ENCODE measurements at places on chromosomes 11 and 22.

GRCh38 chr22:39967996-39968972 is 8.1 kb downstream of the TMA7B start:
- no peak for DNase-seq

- no peak for DNase-seq
Measured at GRCh38 chr11:947744-948143, 22.1 kb downstream of the AP2A2 start.

GRCh38 chr11:77547863-77548551 is 41.7 kb upstream of the AQP11 start:
- DNase-seq, result no peak

DNA sequence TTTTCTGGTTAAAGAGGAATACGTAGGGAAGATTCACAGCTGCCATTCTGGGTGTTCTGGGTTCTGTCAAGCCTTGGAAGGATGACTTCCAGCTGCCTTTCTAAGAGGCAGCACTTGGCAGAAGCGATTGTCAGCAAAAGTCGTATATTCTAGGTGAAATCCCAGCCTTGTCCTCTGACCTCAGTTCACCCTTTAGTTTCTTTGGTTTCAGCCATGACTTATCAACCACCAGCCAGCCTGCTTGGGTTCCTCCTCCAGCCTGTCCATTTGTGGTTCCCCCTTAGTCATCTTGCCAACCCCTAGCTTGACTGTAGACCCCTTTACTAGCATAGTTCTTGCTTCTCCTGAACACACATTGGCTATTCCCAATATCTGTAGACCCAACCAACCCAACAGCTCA is 102.3 kb upstream of the CD44 start:
- no peak for DNase-seq

DNA sequence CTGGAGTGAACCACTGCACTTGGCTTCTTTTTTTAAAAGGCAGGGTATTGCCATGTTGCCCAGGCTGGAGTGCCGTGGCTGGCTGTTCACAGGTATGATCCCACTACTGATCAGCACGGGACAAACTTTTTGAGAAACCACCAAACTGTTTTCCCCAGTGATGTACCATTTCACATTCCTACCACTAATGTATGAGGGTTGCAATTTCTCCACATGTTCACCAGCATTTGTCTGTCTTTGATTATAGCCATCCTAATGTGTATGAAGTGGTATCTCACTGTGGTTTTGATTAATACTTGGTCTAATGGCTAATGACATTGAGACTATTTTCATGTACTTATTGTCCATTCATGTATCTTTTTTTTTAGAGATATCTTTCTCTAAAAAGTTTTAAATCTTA is 41.5 kb upstream of the EP300 start:
- no peak for DNase-seq

DNA sequence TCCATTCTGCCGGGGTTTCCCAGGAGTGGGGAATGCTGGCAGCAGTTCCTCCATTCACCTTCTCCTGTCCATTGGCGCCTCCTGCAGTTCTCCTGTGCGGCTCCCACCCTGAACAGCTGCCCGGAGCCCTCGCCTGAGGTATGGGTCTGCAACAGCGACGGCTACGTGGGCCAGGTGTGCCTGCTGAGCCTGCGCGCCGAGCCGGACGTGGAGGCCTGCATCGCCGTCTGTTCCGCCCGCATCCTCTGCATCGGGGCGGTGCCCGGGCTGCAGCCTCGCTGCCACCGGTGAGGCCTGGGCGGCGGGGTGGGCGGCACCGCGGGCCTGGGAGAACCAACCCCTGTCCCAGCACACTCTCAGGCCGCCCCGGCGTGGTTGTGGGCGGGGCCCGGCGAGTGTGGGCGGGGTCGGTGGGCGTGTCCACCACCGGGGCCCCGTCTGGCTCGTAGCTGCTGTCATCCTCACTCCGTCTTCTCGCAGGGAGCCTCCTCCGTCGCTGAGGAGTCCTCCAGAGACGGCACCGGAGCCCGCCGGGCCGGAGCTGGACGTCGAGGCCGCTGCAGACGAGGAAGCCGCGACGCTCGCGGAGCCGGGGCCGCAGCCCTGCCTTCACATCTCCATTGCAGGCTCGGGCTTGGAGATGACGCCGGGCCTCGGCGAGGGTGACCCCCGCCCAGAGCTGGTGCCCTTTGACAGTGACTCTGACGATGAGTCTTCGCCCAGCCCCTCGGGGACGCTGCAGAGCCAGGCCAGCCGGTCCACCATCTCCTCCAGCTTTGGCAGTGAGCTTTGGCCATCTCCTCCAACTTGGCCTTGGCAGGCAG is 14.0 kb upstream of the RELT start:
- no peak for DNase-seq

DNA sequence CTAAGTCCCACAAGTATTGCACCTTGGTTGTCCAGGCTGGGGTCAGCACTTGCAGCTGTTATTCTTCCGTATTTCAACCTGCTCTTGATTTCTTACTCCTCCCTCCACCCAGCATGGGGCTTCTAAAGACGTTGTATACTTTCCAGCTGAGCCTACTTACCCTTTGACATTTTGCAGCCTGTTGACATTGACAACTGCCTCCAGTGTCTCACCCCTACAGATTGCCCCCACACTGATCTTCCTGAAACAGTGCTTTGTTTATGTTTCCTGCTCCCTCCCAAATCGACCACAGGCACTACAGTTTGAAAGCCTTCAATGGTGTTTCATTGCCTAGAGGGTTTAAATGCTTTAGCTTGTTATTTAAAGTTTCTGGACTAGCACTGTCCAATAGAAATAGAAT is 56.6 kb downstream of the FAM83F start:
- DNase-seq, result no peak

DNA sequence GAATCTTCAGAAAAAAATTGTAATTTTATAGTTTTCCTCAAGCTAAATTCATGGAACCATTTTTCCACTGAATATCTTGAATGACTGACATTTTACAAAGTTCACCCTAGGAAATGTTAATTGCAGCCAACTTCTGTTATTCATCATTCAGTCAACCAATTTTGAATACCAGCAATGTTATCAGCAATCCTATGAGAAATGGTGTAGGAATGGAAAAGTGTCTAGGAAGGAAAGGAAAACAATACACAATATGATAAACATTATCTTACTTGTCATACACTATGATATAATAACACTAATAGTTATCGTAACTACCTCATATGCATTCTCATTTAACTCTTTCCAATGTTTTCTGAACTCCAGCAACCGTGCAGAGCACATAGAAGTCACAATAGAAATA is 790.5 kb upstream of the LRRC4C start:
- DNase-seq, result no peak

DNA sequence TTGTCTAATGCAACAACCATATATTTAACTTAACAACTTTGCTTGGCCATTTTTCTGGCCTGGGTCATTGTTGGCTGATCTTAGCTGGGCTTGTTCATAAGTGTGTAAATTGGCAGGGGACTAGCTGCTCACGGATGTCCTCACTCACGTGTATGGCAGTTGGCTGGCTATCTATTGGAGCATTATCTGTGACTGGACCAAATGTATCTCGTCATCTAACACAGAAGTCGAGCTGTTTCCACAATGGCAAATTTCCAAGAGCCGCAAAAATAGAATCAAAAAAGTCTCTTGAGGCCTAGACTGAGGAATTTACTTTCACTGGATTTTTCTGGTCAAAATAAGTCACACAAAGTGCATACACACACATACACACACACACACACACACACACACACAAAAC is 893.3 kb downstream of the FAM181B start:
- DNase-seq, result no peak

- DNase-seq, result no peak
Measured at GRCh38 chr11:122804161-122804560, 34.1 kb upstream of the CRTAM start.

GRCh38 chr22:36055376-36056295 is 27.0 kb upstream of the RBFOX2 start:
- DNase-seq, result no peak

- DNase-seq, result no peak
Measured at GRCh38 chr22:48761546-48761945, 1066.1 kb downstream of the BRD1 start.

GRCh38 chr11:17395554-17395961 is 7.1 kb upstream of the KCNJ11 start:
- DNase-seq, result no peak

- DNase-seq, result no peak
Measured at GRCh38 chr11:58734681-58735490, 3.1 kb upstream of the GLYAT start.

GRCh38 chr11:60953781-60954180 is 1.8 kb upstream of the SLC15A3 start:
- no peak for DNase-seq

GRCh38 chr11:2801711-2802388 is 83.7 kb downstream of the CDKN1C start:
- no peak for DNase-seq

- DNase-seq, result no peak
Measured at GRCh38 chr22:36998620-36999351, 20.5 kb downstream of the TST start.

Measured in activated naive CD4-positive, alpha-beta T cell (primary cell).